ENCODE measurements at places on chromosomes 1 and 21. TPM values are rescaled to one million over a fixed set of nuclear protein-coding genes. Genes with fewer than 3 reads are reported as not detected.
A peak's percentile ranks its signal among the peaks of the same experiment; 100 is the strongest.

The LAMC1 gene
- 111 TPM for total RNA-seq

DNA sequence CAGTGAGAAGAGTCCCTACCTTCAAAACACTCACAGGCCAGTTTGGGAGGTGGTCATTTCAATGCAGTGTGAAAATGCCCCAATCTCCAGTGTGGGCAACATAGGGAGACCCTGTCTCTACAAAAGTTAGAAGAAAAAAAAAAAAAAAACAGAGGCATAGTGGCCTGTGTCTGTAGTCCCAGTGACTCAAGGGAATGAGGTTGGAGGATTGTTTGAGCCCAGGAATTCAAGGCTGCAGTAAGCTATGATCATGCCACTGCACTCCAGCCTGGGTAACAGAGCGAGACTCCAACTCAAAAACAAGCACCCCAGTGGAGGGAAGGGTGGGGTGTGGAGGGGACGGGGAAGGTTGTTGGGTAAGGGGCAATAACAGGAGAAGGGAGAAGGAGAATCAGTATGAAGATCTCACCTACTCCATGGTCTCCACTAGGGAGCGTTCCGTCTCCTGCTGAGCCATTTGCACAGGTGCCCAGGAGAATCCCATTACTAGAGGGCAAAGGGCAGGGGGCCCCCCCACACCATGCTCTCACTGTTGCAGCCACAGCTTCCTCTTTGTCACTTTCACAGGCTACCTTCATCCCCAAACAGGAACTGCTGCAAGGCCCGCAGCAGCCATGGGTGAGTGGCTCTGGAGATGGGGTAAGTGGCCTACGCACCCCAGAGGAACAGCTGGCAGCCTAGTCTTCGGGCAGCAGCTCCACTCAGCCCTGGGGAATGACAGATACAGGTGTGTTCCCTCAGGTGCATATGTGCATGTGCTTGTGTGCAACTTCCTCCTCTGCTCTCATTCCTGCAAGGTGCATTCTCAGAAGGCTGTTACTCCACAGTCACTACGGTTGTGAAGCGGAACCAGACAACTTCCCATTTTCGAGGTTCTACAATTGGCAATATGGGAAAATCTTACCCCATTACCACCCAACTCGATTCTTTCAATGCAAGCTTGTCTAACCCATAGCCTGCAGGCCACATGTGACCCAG, 87.9 kb upstream of the LYST start:
- H3K4me3 ChIP-seq = no peak overlapping the region
- no peak for DNase-seq
- H3K27ac ChIP-seq = no peak overlapping the region
- no peaks in the 10 kb centered on the region for H3K36me3 ChIP-seq
- no peaks in the 10 kb centered on the region for H3K27me3 ChIP-seq

The RGS5 gene
- 42.7 TPM for total RNA-seq

The WNT3A gene
- 0.12 TPM for total RNA-seq

GRCh38 chr1:110462964-110463363, 12.0 kb downstream of the PROK1 start:
- H3K27ac ChIP-seq = no peak overlapping the region
- H3K4me1 ChIP-seq = no peaks in the 10 kb centered on the region
- no peak overlapping the region for H3K4me3 ChIP-seq
- no peak for DNase-seq

DNA sequence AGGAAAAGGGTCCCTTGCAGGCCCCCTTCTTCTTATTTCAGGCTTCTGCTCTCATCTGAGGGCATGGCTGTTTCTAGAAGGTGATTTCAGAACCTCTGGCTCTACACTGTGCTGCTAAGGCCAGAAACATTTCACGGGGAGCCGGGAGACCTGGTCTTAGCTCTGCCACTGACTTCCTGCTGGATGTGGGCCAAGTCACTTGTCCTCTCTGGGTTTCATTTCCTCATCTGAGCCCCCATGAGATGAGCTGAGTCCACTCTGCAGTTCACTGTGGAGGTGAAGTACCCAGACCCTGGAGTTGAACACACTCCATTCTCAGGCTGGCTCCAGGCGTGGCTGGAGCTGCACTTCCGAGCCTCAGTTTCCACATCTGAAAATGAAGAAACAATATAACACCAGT, 2.1 kb downstream of the PADI1 start:
- no peak overlapping the region for H3K27ac ChIP-seq
- DNase-seq = no peak
- no peaks in the 10 kb centered on the region for H3K36me3 ChIP-seq
- no peak overlapping the region for H3K4me3 ChIP-seq
- H3K4me1 ChIP-seq = no peaks in the 10 kb centered on the region

DNA sequence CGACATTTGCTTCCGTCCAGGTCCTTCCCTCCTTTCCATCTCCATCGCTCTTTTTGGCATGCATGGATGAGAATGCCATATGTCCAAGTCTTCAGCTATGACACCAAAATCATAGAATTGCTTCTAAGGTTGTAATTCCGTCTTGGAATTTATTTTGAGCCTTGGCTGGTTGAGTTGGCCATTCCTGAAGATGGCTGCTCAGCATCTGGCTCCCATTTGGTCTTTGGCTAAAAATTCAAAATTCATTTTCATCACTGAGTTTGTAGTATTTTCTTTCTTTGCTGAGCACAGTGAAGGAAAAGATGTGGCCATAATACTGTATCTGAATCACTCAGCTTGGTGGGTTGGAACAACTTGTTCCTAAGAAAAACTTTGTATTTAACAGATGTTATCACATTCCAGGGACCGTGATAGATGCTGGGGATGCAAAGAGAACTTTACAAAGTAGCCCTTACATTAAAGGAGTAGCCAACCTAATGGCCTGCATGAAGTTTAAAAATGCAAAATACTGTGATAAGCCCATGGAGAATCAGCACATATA, 15.6 kb downstream of the JUN start:
- H3K27me3 ChIP-seq = no peaks in the 10 kb centered on the region
- H3K4me3 ChIP-seq = no peak overlapping the region
- H3K4me1 ChIP-seq = no peaks in the 10 kb centered on the region
- H3K27ac ChIP-seq = no peak overlapping the region
- no peak for DNase-seq

DNA sequence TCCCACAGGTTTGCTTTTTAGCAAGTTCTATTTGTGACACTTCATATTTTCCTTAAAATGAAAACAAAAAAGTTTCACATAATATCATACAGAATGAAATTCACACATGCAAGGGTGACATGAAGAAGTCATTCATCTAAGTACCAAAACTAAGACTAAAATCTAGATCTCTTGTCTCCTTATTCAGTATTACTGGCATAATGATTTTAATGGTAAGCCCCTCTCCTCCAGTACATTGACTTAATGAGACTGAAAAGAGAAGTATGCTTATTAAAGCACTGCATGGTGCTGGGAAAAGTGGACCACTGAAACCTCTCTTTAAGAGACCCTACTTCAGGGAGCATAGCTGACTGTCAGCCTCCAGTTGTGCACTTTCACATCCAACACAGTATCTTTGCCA, 99.5 kb downstream of the NEGR1 start:
- DNase-seq = no peak
- H3K4me1 ChIP-seq = peaks cover 18% of the 10 kb centered on the region
- no peaks in the 10 kb centered on the region for H3K27me3 ChIP-seq
- no peak overlapping the region for H3K4me3 ChIP-seq

The LYPD8 gene
- total RNA-seq = not detected

The AMY1A gene
- not detected for total RNA-seq

GRCh38 chr1:226407199-226407496, 745 bp downstream of the PARP1 start:
- H3K27me3 ChIP-seq = no peaks in the 10 kb centered on the region
- peaks cover 35% of the 10 kb centered on the region for H3K4me1 ChIP-seq
- H3K36me3 ChIP-seq = no peaks in the 10 kb centered on the region

The RASAL2 gene
- 35.4 TPM for total RNA-seq

GRCh38 chr1:84277343-84278059, 24.0 kb upstream of the SAMD13 start:
- H3K4me3 ChIP-seq = no peak overlapping the region
- DNase-seq = no peak
- no peaks in the 10 kb centered on the region for H3K27me3 ChIP-seq
- no peak overlapping the region for H3K27ac ChIP-seq
- H3K4me1 ChIP-seq = peaks cover 4% of the 10 kb centered on the region
- H3K36me3 ChIP-seq = no peaks in the 10 kb centered on the region

- peak; percentile 75 for DNase-seq
- no peaks in the 10 kb centered on the region for H3K27me3 ChIP-seq
- H3K27ac ChIP-seq = no peak overlapping the region
- H3K4me1 ChIP-seq = peaks cover 47% of the 10 kb centered on the region
Measured at GRCh38 chr1:165871311-165872067, 44.1 kb downstream of the UCK2 start.

DNA sequence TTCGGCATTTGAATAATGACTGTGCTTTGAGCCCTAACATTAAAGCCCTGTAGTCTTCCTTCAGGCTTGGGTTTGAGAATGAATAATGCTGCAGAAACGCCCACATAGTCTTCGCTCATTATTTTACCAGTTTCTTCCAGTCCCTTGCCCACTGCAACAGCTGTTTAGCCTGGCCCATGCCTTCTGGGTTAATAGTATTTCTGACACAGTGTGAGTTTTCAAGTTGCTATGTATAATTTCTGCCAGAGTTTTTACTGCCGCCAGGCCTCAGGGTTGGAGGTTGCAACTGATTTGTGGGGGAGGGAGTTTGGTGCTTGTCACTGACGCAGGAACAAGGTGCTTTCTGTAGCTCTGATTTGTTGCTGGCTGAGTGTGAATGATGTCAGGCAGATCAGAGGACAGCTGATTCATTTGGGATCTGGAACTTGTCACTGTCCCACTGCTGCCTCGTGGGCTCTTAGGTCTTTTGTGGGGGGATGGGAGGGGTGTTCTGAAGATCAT, 109.8 kb downstream of the MAST2 start:
- H3K27ac ChIP-seq = no peak overlapping the region
- H3K27me3 ChIP-seq = no peaks in the 10 kb centered on the region
- DNase-seq = no peak
- no peaks in the 10 kb centered on the region for H3K36me3 ChIP-seq
- H3K4me3 ChIP-seq = no peak overlapping the region

The ATP6V1G3 gene
- total RNA-seq = not detected

The RIPPLY3 gene
- 2.6 TPM for total RNA-seq

DNA sequence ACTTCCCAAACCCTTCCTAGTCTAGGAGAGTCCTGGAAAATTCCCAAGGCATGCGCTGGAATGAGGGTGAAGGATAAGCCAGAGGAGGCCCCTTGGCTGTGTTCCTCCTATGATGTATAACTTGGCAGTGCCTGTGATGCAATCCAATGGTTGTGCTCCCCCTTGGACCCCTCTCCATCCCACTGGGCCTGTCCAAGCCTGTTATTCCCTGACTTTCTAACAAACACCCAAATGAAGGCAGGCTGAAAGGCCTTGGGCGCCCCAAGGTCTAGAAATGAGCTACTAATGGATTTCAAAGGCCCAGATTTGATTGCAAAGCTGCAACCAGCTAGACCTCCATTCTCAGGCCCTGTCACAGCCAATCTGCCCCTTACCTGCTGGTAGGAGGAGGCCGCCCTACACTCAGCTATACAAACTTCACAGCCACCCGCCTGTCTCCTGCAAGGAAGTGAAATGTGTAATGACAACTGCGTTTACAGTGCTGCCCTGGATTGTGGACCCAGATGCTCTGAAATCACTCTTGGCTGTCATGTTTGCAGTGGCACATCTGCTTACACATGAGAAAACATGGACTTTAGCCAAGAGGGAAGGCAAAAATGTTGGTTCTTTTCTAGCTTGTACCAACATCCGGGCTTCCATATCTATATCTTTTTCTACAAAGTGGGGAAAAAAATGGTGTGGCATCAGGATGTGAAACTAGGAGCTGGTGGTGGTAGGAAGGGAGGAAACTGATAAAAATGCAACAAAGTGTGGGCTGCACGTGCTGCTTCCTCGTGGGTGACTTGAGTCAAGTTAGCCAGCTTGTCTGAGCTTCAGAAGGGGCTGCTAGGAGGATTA, 130.4 kb downstream of the TRABD2B start:
- no peaks in the 10 kb centered on the region for H3K27me3 ChIP-seq
- no peaks in the 10 kb centered on the region for H3K4me1 ChIP-seq
- DNase-seq = no peak

DNA sequence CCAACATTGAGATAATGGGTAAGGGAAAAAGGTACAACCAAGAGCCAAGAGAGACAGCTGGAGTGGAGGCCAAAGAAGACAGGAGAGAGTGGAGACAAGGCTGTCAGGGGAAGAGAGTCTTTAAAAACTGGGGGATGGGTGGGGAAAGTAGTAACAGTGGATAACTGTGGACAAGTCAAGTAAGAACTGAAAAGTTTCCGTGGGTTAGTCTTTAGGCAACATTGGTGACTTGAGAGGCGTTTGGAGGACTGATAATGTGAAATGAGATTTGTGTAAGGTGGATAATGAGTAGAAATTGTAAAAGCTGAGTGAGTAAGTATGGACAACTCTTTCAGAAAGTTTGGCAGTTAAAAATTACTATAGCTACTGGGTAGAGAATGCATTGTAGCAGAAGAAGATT, 10.4 kb downstream of the PPP2R5A start:
- no peak overlapping the region for H3K27ac ChIP-seq
- H3K4me1 ChIP-seq = peaks cover 8% of the 10 kb centered on the region
- H3K36me3 ChIP-seq = no peaks in the 10 kb centered on the region
- no peaks in the 10 kb centered on the region for H3K27me3 ChIP-seq
- no peak overlapping the region for H3K4me3 ChIP-seq

DNA sequence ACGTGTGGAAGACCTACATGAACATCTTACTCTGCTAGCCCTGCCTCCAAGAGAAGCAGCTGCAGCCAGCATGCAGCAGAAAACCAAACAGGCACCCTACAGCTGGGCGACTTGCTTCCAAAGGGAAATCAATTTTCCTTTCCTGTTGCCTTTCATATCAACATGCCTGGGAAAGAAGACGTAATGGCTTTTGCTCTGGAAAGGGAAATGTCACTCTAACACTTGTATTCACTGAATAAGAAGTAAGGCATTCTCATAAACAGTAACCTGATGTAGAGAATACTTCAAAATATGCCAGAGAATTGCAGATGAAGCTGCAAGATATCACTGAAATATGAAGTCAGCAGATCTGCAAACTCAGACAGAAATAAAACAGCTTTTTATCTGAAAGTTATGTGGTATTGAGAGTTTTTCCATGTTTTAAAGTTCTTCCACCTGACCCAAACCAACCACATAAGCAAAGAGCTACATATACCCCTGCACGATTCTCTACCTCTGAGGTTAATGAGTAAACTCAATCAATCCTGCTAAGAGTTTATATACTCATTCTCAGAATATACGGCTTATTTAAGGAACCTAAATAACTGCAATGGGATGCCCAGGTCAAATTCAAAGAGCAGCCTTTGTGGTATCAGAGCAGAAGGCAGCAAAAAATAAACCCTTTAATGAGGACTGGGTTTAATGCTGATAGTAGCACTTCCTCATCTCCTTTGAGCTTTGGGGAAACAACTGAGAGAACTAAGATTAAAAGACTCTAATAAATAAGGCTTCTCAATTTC, 150.9 kb downstream of the RERE start:
- no peaks in the 10 kb centered on the region for H3K36me3 ChIP-seq
- no peak for DNase-seq
- H3K4me3 ChIP-seq = peak overlapping the region; percentile 14
- no peaks in the 10 kb centered on the region for H3K27me3 ChIP-seq
- peaks cover 73% of the 10 kb centered on the region for H3K4me1 ChIP-seq
- H3K27ac ChIP-seq = no peak overlapping the region

The FGR gene
- 0.16 TPM for total RNA-seq

DNA sequence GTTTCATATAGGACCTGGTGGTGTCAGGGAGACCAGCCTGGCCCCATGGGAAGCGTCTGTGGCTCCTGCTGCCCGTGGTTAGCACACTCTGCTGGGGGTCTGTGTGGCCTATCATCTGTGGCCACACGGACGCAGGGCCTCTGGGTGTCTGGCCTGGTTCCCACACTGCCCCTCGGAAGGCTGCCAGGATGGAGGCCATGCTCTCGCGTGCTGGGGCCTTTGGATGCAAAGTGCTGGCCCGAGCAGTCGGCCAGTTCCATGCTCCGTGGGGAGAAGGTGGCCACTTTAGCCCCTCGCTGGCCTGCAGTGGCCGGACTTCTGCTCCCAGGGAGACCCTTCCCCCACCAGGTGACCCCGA, 20.8 kb upstream of the LRRC3 start:
- no peaks in the 10 kb centered on the region for H3K27me3 ChIP-seq
- no peaks in the 10 kb centered on the region for H3K36me3 ChIP-seq
- H3K27ac ChIP-seq = no peak overlapping the region
- no peaks in the 10 kb centered on the region for H3K4me1 ChIP-seq

All from GM23338 (cell line).